ENCODE measurements at places on chromosomes 5 and 9.

GRCh38 chr5:1162751-1163150, 38.6 kb upstream of the SLC6A19 start:
- no peak for DNase-seq

- DNase-seq = no peak
Measured at GRCh38 chr5:80069251-80069800, 34.2 kb downstream of the THBS4 start.

DNA sequence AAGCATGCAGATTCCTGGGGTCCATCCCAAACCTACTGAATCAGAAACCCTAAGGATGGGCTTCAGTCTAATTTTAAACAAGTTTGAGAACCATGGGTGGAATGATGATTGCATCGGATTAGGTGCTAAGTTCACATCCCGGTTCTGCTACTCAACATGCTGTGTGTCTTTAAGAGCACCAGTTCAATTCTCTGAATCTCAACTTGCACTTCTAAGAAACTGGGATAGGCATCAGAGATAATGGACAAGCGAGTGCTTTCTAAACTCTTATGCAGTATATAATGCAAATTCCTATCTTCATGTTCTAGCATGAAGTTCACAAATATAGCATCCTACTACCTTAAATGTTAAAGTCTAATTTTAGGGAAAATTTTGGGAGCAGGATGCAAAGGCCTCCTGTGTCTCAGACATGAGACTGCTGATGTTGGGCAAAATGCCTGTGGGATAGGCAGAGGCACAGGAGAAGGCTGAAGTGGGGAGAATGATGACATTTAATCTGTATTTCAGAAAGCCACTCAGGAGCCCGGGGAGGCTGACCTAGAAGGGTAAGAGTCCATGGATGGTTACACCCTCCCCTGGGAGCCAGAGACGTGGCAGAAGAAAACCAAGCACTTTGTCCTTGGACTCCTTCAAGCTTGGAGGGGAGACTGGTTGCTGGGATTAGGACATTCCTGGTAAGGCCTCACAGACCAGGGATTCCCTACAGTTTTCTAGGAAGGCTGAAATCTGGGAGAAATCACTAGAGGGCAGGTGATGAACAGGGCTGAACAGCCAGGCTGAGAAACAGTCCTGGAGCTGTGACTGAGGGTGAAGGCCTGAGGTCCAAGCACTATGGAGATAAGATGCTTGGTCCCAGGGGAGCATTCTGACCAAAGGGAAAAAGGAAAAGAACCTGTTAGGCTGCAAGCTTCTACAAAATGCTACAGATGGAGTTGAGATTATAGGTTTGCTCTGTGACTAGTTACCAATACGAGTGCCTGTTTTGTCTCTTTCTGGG, 311.9 kb upstream of the PANK3 start:
- DNase-seq = no peak

- DNase-seq = no peak
Measured at GRCh38 chr5:71719063-71719964, at the start of gene CARTPT. CARTPT (plus strand) TSS chr5:71719275; CDS start chr5:71719294, 19 bp downstream.

DNA sequence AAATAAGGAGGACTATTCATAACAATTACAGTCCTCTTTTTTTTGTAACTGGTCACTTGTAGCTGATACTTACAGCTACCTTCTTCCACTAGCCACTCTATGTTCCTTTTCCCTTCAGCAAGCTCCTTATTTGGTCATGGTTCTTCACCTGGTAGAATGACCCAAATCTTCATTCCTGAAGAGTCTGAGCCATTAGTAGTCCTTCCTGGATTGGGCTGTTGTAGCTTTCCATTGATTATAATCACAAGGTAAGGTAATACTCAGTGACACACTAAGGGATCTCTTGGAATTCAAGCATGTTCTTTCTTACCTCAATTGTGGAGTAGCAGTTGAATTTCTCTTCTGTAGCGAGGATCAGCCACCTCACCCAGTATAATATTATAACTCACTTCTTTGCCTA, 25.5 kb upstream of the ITGA2 start:
- no peak for DNase-seq

DNA sequence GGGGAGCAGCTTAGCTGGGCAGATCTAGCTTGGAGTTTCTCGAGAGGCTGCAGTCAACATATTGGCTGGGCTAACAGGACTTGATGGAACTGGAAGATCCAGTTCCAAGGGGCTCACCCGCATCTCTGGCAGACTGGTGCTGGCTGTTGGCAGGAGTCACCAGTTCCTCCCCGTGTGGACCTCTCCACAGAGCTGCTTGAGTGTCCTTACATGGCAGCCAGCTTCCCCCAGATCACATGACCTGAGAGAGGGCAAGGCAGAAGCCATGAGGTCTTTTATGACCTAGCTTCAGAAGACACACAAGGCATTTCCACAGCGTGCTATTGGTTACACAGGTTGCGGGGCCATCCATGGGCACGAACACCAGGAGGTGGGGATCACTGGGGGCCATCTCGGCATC, 26.4 kb upstream of the RXRA start:
- no peak for DNase-seq

DNA sequence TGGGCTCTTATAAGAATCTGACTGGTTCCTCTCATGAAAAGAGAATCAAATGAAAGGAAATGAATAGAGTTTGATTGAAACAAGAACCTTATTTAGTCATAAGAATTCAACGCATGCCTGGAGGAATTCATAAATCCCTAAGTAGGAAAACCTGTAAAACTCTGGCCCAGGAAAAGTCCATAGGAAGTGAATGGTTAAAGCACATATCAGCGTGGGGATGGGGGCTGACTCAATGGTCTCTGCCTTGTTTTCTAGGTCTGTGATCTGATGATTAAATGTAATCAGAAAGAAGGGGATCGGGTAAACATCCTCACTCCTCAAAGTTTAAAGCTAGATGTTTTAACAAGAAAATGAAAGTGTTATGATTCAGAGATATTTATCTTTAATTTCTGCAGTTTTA, 759.4 kb upstream of the C9orf72 start:
- no peak for DNase-seq

DNA sequence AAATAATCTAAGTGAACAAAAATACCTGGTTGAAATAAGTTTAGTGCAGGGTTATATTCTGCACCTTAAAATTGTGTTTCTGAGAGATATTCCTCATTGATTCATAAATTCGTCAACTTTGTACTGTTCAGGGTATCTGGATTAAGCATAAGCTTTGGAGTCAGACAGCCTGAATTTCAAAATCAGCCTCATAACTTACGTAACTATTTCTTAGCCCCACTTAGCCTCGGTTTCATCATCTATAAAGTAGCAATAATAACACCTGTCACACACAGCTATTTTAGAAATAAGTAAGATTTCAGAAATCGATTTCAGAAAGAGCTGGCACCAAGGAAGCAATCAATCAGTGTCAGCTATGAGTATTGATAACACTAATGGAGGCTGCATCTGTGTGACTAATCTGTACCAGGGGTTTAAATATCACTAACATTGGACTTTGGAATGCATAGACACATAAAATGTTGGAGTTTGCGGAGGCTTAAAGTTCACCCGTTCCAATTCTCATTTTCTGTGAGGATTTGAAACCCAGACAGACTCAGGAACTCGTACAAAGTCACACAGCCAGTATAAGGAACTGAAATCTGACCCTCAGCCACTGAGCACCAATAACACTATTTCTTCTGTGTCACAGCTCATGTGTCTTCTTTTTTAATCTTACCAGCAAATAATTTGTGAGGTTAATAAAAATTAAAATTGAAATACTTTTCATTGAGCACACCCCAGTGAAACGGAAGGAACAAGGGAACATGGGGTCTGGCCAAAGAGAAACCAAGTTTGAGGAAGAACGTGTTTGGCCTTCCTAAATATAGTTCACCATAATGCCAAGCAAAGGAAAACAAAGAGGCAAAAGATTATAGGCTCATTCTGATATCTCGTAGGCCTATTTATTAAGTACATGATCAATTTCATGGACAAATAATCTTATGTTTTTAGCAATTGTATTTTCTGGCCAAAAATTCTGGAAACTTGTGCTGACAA, 194.4 kb upstream of the PTGER4 start:
- peak; percentile 6 for DNase-seq

DNA sequence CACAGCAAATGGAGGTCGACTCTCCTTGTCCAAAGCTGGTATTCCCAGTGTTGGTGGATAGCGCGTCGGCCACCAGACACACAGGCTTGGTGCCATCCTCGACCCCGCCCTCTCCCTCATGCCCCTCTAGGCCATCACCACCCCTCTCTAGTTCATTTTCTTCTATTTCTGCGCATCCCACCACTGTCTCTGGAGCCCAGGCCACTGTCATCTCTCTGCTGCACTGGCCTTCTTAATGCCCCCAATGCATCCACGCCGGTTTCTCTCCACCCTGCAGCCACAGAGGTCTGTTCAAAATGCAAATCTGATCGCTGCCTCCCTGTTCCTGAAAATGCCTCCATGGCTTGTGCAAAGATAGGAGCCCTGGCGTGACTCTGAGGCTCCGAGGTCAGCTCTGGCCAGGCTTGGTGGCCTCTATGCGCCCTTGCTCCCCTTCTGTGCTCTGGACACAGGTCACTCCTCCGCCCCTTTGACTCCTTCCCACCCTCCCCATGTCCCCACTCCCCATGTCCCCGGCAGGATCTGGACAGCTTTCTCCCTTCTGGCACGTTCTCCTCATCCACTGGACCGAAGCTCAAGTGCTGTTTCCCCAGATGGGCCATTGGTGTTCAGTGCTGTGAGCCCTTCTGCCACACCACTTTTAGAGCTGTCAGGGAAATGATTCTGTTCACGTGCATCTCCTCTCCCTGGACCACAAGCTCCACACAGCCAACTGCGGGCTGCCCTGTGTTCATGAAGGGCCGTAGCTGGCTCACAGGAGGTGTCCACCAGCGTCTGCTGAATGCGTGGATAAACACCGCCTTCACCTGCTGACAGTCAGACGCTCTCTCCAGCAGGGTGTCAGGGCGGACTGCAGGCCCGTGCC, 59.5 kb upstream of the RNF130 start:
- DNase-seq = no peak

Measured in GM13976 (cell line).